Stimulated activated CD4-positive, alpha-beta T cell treated with anti-CD3 and anti-CD28 coated beads, Interleukin-12 subunit alpha, Interleukin-12 subunit beta, amount 100 ng/mL, for 24 hours (primary cell): ENCODE measurements at places on chromosomes 5 and 9.

- DNase-seq, result no peak
Observed at GRCh38 chr9:114938687-114939575, 8.5 kb upstream of the TNFSF8 start.

DNA sequence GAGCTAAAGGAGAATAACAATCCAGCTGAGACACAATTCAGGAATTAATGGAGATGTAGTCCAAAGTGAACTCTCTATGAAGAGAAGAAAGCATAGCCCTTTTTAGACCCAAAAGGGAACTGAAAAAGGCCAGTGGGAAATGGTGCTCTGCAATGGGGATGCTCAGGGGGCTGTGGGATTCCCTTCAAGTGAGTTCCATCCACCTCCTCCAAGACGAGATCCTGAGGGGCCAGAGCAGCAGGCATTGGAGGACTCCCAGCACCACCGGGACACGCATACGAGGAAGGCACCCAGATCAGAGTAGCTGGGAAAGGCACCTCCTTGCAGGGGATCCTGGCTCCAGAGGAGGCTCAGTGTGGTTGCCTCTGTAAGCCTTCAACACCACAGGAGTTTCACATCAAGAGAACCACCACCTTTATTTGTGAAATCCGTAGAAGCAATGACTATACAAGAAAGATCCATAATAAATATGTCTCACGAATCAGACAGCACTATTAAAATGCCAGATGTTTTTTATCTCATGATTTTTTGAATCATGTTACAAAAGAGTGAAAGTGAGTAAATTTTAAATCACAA, 288.2 kb downstream of the MED10 start:
- no peak for DNase-seq

- DNase-seq, result no peak
Observed at GRCh38 chr5:12175914-12176585, 271.8 kb upstream of the CTNND2 start.

GRCh38 chr9:87213948-87214347, 266.6 kb upstream of the GAS1 start:
- DNase-seq, result no peak

DNA sequence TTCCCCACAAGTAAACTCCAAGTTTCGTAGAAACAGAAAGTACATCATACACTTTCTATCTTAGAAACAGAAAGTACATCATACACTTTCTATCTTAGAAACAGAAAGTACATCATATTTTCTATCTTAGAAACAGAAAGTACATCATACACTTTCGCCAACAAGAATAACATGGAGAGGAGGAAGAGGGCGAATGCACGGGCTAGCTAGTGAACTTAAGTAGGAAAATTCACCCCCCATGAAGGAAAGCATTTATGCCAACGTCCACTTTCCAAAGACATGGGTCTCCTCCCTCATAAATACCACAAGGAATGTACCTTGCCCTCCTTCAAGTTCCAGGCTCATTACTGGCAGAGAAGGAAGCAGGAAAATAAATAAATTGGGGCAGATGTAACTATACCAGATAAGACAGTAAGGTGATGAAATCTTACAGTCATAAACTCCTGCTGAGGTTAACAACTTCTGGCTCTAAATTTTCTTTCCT, 64.7 kb downstream of the FRMD3 start:
- no peak for DNase-seq

- no peak for DNase-seq
Observed at GRCh38 chr9:17476401-17476800, 102.5 kb upstream of the SH3GL2 start.
